ENCODE measurements at places on chromosomes 11 and 22.

DNA sequence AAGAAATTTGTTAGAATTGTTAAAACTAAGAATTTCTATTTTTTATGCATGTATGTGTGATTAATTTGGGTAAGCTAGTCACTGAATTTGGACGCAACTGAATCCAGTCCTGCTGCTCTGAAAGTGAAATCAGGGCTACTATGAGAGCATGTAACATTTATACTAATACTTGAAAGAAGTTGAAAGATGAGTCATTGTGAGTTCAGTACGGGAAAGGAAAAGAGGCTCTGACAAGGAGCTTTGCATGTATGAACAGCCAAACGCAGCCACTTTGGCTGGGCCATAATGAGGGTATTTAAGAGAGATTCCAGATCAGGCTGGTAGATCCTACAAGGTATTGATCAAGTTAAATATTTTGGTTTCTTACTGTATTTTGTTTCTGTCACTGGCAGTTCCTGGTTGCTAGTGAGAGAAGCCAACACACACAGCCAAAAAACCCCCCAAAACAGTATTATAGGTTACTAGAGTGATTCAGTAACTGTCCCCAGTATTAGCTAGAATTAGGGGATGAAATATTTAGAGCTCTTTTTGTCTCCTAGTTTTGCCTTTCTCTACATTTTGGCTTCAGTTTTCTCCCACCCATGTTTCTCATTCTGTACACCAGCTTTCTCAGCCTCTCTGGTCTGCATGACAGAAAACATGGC is 14.1 kb downstream of the AASDHPPT start:
- no peak for DNase-seq

GRCh38 chr11:19092850-19093249 is 24.1 kb upstream of the ZDHHC13 start:
- DNase-seq, result no peak

DNA sequence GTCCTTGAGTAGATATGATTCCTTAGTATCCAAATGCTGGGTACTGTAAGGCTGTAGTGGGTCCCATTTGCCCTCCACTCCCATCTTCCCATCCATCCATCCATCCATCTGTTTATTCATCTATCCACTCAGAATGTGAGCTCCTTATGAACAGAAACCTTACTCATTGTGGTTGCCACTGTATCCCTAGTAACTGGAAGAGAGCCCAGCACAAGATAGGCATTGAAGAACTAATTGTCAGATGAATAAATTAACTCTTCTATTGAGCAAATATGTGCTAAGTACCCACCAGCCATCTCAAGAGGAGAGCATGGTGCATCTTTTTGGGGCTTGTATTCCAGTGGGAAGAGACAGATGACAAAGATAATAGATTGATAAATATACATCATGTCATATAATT is 86.4 kb upstream of the SEZ6L start:
- DNase-seq, result no peak

DNA sequence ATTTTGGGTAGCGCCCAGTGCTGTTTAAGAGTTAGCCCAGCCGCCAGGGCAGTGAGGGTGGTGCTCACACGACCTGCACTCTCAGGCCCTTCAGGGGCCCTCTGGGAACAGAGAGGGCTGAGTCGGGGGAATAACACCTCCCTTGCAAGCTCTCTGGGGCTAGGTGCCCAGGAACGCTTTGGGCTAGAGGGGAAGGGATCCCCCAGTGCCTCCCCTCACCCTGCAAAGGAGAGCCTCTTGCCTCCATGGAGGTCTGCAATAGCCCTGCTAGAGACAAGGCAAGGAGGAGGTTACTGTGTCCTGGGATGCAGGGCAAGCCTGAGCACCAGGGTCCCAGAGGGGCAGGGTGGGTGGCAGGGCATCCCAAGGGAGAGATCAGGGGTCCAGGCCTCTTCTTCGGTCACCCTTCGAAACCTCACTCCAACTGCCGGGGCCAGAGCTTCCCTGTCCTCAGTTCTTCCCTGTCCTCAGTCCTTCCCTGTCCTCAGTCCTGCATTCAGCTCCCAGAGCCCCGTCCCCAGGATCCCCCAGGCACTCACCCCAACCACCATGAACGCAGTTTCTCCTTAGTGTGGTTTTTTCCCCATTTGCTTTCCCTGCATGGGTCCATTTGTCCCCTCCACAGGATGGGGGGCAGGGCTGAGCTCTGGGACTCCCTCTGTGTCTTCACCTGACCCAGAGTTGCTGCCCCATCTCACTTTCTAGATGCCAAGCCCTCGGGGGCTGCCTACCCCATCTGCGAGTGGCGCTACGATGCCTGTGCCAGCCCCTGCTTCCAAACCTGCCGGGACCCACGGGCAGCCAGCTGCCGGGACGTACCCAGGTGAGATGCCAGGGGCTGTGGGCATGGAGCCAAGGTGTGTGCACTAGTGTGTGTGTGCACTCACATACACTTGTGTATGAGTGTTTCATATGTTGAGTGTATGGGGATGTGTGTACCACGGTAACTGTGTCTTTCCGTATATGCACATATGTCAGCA is 60.8 kb downstream of the OTOG start:
- no peak for DNase-seq

DNA sequence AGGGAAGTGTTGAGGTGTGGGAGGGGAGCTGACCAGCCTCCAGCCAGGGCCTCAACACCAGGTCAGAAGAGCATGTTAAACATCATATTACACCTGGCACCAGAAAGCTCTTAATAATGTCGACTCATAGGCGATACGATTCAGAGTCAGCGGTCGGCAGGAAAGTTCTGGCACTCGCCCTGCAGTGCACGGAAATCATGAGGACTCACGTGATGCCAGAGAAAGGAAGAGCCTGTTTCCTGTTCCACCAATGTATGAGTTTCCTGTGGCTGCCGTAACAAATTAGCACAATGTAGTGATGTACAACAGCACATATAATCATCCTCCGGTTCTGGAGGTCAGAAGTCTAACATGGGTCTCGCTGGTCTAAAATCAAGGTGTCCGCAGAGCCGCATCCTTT is 198.8 kb downstream of the BARX2 start:
- no peak for DNase-seq

DNA sequence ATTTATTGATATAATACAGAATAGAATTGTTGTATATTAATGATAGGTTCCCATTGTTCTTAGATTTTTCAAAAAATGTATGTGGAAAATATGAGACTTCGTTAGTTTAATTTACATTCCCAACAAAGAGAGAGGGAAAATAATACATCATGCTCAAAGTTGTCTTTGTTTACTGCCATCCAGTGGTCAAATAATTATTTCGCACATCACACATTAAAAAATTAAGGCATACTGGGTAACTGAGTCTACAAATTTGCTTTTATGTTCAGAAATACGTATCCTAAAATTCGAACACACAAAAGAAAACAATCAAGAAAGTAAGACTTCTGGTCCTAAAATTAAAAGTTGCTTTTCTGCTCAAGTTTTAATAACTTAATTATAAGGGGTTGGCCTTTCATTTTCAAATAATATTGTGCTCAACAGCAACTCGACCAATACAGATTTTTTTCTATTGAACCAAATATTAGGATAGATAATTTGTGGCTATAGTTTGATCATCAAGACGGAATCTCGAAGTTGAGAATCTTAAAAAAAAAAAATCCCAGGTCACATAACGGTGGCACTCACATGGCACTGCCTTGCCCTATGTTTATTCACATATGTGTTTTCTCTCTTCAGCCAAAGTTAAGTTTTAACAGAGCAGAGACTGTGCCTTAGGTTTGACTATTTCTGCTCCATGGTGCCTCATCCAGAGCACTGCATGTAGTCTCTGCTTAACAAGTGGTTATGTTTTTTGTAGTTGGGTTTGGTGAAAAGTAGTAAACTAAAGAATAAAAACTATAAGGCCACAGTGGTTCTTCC is 12.3 kb downstream of the PDGFD start:
- no peak for DNase-seq

- DNase-seq, result no peak
These were observed 9.5 kb downstream of the ELFN2 start for GRCh38 chr22:37417677-37418348.

DNA sequence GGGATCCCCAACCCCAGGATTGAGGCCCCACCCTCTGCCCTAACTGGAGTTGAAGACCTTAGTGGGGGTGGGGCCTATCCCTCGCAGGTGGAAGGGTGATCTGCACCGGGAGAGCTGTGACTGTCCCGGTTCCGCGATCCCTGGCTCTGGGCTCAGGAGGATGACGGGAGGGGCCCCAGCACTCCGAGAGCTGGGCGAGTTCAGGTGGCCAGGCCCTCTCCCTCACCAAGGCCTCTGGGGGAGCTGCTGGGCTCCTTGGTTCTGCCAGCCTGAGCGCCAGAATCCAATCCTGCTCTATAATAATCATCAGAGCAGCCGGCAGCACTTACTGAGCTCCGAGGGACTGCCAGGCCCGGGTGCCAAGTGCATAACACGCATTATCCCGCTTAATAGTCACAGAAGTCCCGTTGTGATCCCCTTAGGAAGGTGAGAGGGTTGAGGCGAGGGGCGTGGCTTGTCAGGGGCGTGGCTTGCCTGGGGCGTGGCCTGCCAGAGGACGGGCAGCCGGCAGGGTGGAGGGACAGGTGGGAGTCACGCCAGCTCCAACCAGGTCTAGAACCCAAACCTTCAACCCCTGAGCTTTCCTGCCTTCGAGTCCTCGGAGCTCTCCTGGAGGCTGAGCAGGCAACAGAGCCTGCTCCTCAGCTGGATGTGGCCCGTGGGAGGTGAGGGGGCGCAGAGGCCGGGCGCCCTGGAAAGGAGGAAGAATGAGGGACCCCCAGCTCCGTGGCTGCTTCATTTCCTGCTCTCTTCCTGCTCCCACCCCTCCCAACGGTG is 7.3 kb upstream of the SYT7 start:
- peak; percentile 85 for DNase-seq

DNA sequence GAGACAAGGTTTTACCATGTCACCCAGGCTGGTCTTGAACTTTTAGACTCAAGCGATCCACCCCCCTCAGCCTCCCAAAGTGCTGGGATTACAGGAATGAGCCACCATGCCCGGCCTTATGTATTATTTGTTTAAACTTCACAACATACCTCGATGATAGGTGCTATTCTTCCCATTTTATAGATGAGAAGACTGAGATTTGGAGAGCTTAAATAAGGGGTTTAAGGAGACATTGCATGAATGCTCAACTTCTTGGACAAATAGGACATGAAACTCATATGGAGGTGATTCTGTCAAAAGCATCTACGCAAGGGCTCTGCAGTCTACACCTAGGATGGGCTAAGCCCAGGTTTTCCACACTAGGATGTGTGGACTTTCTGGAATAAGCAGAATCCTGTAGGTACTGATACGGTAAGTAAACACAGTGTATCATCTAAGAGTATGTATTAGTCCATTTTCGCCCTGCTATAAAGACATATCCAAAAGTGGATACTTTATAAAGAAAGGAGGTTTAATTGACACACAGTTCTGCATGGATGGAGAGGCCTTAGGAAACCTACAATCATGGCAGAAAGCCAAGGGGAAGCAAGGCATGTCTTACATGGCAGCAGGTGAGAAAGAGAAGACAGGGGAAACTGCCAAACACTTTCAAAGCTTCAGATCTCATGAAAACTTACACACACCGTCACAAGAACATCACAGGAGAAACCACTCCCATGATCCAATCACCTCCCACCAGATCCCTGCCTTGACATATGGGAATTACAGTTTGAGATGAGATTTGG is 62.8 kb upstream of the CAPRIN1 start:
- DNase-seq, result no peak

DNA sequence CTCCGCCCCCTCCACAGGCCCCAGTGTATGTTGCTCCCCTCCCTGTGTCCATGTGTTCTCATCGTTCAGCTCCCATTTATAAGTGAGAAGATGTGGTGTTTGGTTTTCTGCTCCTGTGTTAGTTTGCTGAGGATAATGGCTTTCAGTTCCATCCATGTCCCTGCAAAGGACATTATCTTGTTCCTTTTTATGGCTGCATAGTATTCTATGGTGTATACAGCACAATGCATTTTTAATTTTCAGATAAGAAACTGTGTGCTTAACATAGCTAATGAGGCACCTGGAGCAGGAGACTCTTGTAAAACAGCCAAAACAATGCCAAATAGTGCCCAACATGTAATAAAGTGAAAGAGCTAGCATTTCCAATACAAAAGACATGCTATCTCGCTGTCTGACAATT is 21.8 kb downstream of the ALG9 start:
- DNase-seq, result no peak

DNA sequence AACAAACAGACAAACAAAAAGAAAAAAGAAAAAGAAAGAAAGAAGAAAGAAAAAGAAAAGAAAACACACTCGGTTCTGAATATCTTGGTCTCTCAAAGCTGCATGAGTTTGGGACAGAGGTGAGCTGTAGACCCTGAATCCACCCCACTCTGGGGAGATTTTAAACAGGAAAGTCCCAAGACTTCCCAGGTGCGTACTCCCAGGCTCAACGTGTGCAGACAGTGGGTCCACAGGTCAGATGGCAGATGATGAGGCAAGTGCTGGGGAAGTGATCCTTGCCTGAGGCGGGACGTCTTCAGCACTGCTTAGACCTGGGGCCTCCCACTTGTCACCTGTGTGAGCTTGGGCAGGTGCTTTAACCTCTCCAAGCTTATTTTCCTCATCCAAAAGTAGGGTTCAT is 9.3 kb downstream of the CREB3L1 start:
- no peak for DNase-seq

DNA sequence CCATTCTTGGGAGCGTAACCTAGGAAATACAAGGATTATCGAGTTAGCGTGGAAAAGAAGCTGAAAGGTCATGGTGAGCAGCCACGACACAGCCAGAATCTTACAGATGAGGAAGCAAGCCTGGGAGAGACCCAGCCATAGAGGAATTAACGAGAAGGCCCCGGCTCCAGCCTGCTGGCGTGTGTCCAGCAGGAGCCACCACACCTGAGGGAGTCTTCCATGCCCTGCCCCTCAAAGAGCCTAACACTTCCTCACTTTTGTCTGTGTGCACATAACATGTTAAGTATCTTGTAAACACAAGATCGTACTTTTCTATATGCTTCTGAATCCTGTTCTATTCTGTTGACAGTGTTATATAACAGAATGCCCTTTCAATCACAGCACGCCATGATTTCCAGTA is 18.1 kb downstream of the CECR2 start:
- no peak for DNase-seq

DNA sequence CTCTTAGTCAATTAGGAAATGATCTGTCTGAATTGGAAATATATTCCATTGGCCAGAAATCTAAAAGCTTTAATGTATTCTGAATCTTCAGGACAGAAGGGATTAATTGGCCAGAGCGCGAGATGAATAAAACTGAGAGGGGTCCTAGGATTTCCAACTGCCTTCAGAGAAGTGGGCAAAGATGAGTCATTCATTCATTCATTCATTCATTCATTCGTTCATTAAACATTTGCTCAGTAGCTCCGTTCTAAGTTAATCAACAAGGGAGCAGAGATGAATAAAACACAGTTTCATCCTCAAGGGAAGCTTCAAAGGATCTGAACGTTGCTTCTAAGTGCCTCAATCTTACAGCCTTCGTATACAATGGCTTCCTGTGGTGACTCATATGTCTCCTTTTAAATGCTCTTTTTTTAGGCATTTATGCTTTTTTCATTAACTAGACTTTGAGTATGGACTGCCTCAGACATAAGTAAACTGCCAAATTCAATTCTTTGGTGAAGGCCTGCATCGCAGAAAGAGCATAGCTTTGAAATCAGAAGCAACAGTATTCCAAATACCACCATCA is 537.4 kb upstream of the CCDC90B start:
- DNase-seq, result no peak

- DNase-seq, result no peak
These were observed 1.6 kb downstream of the ANKRD42 start for GRCh38 chr11:83195143-83195466.
